ENCODE measurements at places on chromosomes 5 and 9.

GRCh38 chr9:37787059-37787458 is 2.2 kb upstream of the EXOSC3 start:
- DNase-seq, result no peak

- no peak for DNase-seq
Measured at GRCh38 chr5:110768138-110768860, 29.5 kb downstream of the SLC25A46 start.

GRCh38 chr9:82424599-82425120 is 436.1 kb downstream of the SPATA31D1 start:
- DNase-seq, result no peak

- DNase-seq, result no peak
Measured at GRCh38 chr9:81082221-81082620, 607.1 kb downstream of the TLE1 start.

DNA sequence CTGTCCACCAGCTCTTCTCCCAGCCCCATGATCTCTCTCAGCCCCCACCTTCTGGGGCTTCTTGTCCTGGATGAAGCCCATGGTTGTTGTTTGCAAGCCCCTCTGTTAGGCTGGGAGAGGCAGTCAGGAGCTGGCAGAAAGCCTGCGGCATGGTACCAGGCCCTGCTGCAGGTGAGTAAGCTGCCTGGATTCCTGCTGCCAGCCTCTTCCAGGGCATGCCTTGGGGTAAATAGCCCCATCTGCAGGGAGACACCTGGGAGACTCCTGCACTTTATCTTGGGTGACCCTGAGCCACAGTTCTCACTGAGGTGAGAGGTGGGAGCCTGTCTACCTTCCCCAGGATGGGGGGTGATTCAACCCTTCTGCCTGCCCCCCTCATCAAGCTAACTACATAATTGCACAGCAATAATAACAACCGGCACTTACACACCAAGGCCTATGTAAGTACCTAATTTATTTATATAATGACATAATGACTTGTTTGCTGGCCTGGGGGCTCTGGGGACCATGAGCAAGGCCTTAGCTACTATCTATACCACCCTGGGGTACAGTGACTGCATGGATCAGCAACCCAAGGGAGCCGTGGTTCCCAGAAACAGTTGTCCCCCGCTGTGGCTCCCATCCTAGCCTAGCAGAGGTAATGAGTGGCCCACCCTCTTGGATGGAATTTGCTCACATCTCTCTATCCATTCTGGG is 116.0 kb downstream of the PSD2 start:
- DNase-seq, result no peak

Measured in erythroblast (primary cell).